ENCODE measurements at places on chromosomes 3 and 15. TPM values are rescaled to one million over a fixed set of nuclear protein-coding genes. Genes with fewer than 3 reads are reported as not detected.

KBTBD13 gene
- total RNA-seq, result not detected

DNAH12 gene
- total RNA-seq, result under 0.01 TPM

SLC22A13 gene
- under 0.01 TPM for total RNA-seq

SNRPA1 gene
- 11.0 TPM for total RNA-seq

EPB42 gene
- total RNA-seq, result not detected

PP2D1 gene
- total RNA-seq, result not detected

PDIA5 gene
- total RNA-seq, result 67.3 TPM

CKMT1B gene
- not detected for total RNA-seq

FANCD2OS gene
- not detected for total RNA-seq
